ENCODE measurements at places on chromosomes 1 and 21.

- no peak for DNase-seq
Measured at GRCh38 chr1:219149953-219150352, 23.7 kb upstream of the LYPLAL1 start.

- no peak for DNase-seq
Measured at GRCh38 chr1:213131851-213132655, 81.0 kb downstream of the RPS6KC1 start.

- DNase-seq, result no peak
Measured at GRCh38 chr1:143497374-143497747, 474.4 kb downstream of the FAM72C start.

DNA sequence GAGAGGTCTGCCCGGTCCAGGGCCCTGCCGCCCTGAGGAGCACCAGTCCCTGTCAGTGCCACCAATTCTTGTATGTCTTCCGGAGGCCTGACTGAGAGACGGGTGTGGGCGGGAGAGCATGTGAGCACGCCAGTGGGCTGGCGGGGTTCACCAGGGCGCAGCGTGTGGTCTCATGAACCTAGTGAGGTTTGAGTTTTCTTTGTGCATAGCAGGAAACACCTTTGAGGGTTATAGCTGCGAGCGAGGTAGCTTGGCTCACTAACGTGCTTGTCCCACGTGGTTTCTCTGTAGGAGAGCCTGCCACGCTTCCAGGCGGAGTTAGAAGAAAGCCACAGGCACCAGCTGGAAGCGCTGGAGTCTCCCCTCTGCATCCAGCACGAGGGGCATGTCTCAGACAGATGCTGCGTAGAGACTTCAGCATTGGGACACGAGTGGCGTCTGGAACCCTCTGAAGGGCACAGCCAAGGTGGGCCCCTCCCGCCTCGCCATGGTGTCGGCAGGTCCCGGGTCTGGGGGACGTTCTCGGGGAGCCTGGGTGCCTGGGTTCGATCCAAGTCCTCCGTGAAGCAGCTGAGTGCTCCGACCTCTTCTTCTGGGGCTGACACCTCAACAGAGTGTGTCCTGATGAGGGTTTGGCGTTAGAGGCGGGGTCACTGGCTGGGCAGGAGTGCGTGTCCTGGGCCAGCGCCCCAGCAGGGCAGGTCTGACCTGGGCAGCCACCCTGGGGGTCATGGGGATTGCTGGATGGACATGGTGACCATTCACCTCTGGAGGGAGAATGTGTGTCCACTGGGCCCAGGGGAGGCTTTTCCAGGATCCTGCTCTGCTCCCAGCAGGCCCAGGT is 31.4 kb downstream of the PCNT start:
- DNase-seq, result no peak
